ENCODE measurements at places on chromosomes 5 and 9.
A peak's percentile ranks its signal among the peaks of the same experiment; 100 is the strongest.

- no peak for DNase-seq
These were observed 75.5 kb downstream of the PALM2AKAP2 start for GRCh38 chr9:109855540-109855939.

GRCh38 chr5:104361932-104362331 is 799.3 kb upstream of the NUDT12 start:
- DNase-seq = no peak

DNA sequence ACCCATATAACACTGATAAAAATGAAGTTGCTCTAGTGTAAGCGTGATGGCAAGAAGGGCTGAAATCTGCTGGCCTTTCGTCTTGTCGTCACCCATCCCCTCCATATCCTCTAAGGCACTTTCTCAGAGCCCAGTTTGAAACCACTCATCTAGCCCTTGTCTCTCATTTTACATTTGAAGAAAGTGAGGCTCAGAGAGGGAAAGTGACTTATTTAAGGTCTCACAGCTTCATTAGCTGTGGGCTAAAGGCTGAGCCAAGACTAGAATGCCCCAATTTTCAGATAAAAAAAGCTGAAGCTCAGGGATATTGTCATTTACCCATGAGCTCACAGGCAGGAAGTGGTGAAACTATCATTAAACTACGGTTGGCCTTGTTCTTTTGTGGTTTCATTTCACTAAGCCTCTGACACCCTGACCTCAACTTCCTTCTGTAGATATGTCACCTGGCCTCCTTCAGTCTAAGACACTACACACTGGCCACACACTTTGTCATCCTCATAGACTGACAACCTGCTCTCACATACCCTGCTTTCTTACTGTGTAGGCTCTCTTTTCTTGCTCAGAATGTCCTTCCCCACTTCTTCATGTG is 176.7 kb upstream of the DMAC1 start:
- peak; percentile 23 for DNase-seq

DNA sequence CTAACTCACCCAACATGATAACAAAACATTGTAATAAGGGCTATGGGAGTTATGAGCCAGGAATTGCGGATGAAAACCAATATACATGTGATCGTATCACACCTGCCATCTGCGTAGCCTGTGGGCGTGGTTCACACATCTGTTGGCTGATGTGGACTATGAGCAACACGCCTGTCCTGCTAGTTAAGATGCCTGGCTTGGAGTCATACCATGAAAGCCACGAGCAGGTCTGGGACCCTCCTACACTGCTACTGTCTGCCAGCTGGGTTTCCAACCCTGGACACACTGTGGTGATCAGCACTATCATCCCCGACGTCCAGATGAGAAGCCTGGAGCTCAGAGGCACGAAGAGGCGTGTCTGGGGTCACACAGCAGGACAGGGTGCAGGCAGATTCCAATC is 40.2 kb downstream of the STK10 start:
- no peak for DNase-seq

- DNase-seq = no peak
These were observed 20.2 kb upstream of the NREP start for GRCh38 chr5:111776913-111777781.

- DNase-seq = no peak
These were observed 534 bp downstream of the SRFBP1 start for GRCh38 chr5:121962347-121962670.

- DNase-seq = no peak
These were observed 25.7 kb upstream of the PPP3R2 start for GRCh38 chr9:101620452-101620851.

DNA sequence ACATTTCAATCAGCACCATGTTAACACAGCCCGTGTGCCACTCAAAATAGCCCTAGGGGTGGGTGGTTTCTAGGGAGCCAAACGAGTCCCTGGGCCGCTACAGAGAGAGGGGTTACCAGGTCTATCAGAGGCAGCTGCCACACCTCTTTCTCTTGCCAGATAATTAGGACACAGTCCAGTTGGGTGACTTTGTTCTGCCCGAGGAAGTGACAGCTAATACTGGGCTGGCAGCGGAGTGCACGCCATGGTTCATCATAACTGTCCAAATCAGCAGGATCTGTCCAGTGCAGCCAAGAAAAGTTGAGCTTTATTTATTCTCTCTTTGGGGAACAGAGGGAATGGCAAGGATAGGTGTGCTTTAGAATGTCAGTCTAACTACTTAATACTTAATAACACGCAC is 583.8 kb downstream of the BRINP1 start:
- no peak for DNase-seq

- DNase-seq = no peak
These were observed 829.6 kb upstream of the ZNF608 start for GRCh38 chr5:125575891-125576505.

- no peak for DNase-seq
These were observed 70.8 kb upstream of the UNC5A start for GRCh38 chr5:176739461-176740051.

DNA sequence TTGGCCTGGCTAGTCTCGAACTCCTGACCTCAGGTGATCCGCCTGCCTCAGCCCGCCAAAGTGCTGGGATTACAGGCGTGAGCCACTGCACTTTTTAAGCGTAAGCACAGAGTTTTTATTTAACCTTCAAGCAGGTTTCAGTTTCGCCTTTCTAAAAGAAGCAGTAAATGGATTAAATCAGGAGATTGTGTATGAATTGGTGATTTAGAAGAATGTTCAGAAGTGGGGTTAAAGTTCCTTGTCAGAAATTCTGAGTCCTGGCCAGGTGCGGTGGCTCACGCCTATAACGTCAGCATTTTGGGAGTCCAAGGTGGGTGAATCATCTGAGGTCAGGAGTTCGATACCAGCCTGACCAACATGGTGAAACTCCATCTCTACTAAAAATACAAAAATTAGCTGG is 12.2 kb downstream of the HSPA4 start:
- DNase-seq = no peak

- DNase-seq = no peak
These were observed 1200.2 kb upstream of the CDH6 start for GRCh38 chr5:29993286-29993685.

DNA sequence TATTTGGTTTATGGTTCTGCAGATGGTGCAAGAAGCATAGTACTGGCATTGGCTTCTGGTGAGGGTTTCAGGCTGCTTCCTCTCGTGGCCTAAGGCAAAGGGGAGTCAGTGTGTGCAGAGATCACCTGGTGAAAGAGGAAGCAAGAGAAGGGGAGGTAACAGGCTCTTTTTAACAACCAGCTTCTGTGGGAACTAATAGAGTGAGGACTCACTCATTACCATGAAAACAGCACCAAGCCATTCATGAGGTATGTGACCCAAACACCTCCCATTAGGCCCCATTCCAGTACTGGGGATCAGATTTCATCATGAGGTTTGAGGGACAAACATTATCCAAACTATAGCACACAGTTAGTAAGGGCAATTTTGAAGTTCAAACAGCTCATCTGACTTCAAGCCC is 263.5 kb downstream of the TMEM38B start:
- no peak for DNase-seq

- DNase-seq = no peak
These were observed 1.1 kb downstream of the NDOR1 start for GRCh38 chr9:137206602-137207001.

- no peak for DNase-seq
These were observed 94.0 kb upstream of the ALDH1B1 start for GRCh38 chr9:38298503-38298902.

GRCh38 chr5:6736524-6737042 is 23.4 kb downstream of the TENT4A start:
- DNase-seq = no peak

- DNase-seq = no peak
These were observed 82.4 kb downstream of the ARHGAP26 start for GRCh38 chr5:142852416-142853198.

GRCh38 chr5:138054847-138055558 is 22.1 kb upstream of the FAM13B start:
- no peak for DNase-seq

DNA sequence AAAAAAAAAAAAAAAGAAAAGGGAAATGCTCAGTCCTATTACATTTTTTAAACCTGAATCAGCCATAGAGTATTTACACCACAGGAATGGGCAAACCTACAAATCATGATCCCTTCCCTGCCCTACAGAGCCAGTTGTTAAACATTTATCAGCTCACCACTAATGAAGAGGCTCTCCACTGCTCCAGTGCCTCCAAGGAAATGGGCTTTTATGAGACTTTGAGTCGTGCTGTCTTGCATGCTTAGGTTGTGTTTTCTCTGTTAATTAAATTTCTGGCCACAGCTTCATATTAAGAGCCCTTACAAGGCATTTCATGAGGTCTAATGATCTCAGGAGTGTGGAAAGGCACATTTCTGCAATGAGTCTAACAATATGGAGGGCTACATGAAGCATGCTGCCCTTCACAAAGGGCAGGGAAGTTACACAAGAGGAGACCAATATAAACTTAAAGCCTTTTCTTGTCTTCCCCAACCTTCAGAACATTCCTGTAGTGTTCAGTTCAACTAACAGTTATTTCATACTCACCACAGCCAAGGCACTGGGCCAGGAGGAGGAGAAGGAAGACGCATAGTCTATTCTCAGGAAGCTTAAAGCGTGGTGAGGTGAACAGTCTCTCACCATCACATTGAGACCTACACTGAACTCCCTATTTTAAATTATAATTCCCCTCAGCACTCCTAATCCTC is 140.1 kb upstream of the ABCA1 start:
- DNase-seq = no peak

DNA sequence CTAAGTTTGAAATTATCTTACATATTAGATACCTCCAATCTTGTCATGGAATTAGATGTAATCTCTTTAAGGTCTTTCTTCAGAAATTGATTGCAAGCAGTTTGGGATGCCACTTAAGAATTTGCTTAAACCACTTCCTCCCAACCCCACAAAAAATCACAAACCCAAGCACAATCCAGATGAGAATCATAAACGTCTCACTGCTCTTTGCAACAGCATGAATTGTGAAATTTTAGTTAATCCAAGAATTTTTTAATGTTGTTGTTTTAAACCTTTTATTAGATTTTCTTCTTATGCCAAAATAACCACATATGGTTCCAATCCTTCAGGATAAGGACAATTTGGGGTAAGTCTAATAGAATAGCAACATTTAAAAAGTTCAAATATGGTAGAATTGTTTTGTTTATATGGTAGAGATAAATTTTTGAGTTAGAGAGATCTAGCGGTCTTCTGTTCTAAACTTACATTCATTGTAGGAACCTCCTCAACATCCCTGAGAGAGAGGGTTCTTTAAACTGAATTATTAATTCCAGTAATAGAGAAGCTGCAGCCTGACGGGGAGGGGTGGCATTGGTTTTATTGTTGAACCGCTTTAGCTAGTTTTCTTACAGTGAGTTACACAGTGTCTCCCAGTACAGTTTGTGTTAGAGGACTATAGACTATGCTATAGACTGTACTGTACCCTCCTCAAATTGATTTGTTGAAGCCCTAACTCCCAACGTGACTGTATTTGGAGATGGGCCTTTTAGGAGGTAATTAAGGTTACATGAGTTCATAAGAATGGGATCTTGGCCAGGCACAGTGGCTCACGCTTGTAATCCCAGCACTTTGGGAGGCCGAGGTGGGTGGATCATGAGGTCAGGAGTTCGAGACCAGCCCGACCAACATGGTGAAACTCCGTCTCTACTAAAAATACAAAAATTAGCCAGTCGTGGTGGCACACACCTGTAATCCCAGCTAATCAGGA is 24.8 kb upstream of the IL6ST start:
- DNase-seq = no peak

- DNase-seq = no peak
These were observed 407.2 kb upstream of the CLINT1 start for GRCh38 chr5:158265931-158266700.

DNA sequence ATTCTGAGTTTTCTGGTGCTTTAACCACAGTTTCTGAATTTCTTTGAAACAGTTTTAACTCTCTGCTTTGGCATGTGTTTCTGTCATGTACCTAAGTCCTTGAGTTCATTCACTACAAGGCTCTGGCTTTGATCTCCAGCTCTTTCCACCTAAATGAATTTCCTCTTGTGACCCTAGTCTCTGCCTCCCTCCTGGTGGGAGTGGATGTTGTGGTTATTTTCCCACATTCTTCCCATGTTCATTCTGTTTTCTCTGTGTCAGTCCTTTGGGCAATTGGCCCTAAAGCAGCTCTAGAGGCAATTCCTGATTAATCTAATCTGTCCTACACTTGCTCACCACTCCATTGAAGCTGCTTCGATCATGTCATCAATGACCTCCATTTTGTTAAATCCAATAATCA is 28.4 kb upstream of the DPYSL3 start:
- no peak for DNase-seq

DNA sequence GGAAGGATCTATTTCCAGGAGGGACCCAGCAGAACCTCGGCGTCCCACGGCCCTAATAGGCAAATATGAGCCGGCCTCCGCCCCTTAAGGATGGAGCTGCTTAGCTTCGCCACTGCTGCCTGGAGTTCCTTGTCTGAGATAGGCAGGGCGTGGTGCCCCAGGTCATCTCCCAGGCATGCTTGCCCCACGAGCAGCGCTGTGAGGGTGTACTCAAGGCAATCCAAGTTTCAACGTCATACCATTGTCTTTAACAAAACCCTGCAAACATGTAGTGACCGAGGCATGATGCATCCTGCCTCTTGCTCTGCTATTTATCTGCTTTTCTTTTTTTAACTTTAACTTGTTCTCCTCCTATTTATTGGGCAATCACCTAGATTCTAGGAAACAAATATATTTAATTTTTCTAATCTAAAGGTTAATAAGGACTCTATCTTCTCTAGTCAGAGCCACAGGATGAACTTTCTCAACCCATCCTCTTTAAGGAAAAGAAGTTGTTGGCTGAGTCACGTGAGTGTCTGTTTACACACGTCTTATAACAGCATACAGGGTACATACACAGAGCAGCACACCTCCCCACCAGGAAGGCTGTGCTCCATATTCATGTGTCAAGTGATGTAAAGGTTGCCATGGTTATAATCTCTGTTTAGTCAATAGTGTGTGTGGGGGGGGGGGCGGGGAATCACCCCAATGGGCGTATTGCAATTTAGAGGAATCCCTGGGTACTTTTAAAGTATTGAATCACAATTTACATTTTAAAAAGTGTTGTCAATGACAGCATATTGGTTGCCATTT is 27.3 kb upstream of the ZSWIM6 start:
- no peak for DNase-seq

GRCh38 chr5:4704951-4705350 is 435.2 kb upstream of the ADAMTS16 start:
- no peak for DNase-seq

DNA sequence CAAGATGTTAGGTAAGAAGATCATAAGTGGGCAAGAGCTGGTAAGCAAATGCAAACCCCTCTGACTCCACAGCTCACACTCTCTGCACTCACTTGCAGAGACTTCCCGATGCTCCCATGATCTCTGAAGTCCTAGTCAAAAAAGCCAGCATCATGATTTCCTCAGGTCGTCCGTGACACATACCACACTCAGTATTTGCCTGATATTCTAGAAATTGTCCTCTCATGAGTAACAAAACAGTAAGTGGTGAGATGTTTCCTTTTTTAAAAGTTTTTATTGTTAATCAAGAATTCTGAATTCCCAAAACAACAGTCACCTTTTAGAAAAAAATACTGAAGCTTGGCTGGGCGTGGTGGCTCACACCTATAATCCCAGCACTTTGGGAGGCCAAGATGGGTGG is 194.6 kb downstream of the DENND1A start:
- DNase-seq = no peak

GRCh38 chr9:113548221-113549041 is 84.9 kb downstream of the RGS3 start:
- DNase-seq = peak; percentile 31

- no peak for DNase-seq
These were observed 15.8 kb downstream of the SLC25A48 start for GRCh38 chr5:135850231-135850630.

GRCh38 chr5:178832618-178833201 is 27.0 kb upstream of the ZNF354B start:
- DNase-seq = no peak

GRCh38 chr5:180598797-180599589 is 7.7 kb upstream of the SCGB3A1 start:
- no peak for DNase-seq

GRCh38 chr5:180008433-180008832 is 63.1 kb downstream of the RNF130 start:
- DNase-seq = no peak
